ENCODE measurements at places on chromosomes 1 and 21.
A peak's percentile ranks its signal among the peaks of the same experiment; 100 is the strongest.

DNA sequence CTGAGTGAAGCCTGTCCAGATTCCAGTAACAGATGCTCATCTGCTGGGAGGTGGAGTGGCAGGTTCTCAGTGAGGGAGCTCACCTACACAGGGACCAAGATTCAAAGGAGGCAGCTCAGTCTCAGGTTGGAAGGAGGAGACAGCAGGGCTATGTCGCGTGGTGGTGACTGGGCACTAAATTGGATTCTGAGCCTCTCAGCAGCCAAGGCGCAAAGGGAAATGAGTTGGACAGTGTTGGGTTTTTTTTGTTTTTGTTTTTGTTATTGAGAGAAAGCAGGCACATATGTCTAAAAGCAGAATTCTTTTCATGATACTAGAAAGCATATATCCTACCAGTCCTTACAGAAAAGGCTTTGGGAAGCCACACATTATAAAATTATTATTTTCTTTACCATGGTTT lies 26.2 kb downstream of the UMODL1 start:
- no peak for DNase-seq

- DNase-seq, result no peak
Observed at GRCh38 chr1:11793819-11794218, 11.9 kb downstream of the MTHFR start.

GRCh38 chr1:226919587-226919986 lies 20.5 kb upstream of the COQ8A start:
- no peak for DNase-seq

- DNase-seq, result no peak
Observed at GRCh38 chr1:200938955-200939354, 44.3 kb downstream of the INAVA start.

DNA sequence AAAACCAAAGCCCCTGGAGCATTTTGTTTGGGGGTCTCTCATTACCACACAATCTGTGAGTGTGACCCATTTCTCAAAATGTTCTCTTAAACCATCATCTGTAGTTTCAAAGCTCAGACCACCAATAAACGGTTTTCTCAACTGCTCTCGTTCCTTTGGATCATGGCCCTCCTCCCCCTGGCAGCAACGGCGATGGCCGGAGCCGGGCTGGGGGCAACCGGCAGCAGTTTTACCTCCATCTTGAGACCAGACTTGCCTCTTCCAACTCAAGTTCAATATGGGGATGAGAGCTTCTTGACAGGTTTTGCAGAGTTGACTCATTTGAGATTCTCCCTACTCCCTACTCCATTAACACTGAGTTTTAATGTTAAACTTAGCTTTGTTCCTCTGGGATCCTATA lies 29.7 kb downstream of the LRRC42 start:
- no peak for DNase-seq

- DNase-seq, result no peak
Observed at GRCh38 chr1:160746836-160747500, 7.9 kb downstream of the SLAMF7 start.

DNA sequence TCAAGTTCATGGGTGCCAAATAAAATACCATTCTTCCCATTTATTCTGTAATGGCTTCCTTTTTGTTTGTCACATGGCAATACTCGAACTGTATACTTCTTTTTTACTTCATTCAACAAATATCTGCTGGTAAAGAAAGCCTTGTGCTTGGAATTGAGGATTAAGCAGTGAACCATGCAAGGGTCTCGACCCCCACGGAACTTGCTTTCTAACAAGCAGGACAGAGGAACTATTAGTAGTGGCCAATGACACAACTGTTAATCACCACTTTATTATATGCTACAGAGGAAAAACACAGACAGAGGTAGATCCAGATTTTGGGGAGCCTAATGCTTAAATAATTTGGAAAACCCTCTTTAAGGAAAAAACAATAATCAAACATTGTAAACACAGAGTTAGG lies 542.2 kb downstream of the DPYD start:
- DNase-seq, result no peak

- DNase-seq, result no peak
Observed at GRCh38 chr1:177340601-177341067, 169.9 kb downstream of the BRINP2 start.

- no peak for DNase-seq
Observed at GRCh38 chr1:116203920-116204319, 92.7 kb downstream of the MAB21L3 start.

- no peak for DNase-seq
Observed at GRCh38 chr1:197388801-197389200, 120.7 kb downstream of the CRB1 start.

GRCh38 chr1:67597336-67597735 lies 87.7 kb upstream of the GADD45A start:
- DNase-seq, result no peak

DNA sequence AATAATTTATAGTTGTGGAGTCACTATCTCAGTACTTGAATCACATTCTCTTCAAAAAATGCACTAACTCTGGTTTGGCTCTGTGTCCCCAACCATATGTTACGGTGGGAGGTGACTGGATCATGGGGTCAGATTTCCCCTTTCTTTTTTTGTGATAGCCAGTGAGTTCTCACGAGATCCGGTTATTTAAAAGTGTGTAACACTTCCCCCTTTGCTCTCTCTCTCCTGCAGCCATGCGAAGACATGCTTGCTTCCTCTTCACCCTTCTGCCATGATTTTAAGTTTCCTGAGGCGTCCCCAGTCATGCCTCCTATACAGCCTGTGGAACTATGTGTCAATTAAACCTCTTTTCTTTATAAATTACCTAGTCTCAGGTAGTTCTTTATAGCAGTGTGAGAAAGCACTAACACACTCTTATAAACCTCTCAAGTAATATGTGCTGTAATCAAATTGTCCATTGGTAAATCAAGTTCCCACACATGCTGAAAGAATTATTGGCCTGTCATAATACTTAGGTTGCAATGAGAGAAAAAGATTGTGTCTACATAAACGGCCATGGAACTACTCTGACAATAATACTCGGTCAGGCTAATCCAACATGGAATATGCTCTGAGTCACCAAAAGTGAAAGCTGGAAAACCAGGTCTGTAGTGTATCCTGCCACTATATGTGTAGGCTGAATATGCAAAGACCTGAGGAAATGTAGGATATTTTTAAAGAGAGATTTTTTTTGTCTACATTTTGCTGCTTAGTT lies 107.5 kb downstream of the SLC44A5 start:
- no peak for DNase-seq

DNA sequence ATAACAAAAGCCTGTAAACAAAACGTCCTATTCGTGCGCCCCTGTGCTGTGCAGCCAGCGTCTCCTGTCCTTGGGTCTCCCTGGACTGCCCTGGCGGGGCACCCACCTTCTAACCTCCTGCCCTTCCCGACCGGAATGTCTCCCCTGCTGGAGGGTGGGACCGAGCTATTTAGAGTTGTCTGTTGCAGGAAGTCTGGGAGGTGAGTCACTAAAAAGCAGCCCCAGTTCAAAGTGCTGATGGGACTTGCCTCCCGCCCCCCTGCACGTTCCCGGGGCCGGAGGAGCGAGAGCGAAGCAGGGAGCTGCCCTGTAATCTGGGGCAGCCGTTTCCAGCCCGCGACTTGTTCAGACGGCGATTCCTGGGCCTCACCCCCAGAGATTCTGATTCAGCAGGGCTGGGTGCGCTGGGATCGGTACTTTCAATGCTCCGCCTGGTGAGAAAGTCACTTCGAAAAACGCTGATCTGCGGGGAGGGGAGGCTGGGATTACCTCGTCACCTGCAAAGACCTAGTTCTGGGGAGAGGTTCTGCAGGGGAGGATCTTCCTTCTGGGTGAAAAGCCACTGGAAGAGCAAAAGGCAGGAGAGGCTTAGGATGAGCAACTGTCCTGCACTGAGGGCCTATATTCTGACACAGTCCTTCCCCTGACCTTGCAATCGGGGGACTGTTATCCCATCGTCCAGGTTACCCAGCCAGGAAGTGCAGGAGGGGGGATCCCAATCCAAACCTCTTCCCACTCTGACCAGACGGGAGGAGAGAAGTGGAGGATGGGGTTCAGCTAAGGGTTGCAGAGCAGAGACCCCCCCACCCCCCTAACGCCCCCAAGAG lies 1.2 kb upstream of the DHRS3 start:
- DNase-seq, result peak; percentile 88

GRCh38 chr1:177035586-177035985 lies 128.9 kb downstream of the ASTN1 start:
- DNase-seq, result no peak

- DNase-seq, result no peak
Observed at GRCh38 chr1:15123925-15124324, 29.6 kb upstream of the TMEM51 start.

DNA sequence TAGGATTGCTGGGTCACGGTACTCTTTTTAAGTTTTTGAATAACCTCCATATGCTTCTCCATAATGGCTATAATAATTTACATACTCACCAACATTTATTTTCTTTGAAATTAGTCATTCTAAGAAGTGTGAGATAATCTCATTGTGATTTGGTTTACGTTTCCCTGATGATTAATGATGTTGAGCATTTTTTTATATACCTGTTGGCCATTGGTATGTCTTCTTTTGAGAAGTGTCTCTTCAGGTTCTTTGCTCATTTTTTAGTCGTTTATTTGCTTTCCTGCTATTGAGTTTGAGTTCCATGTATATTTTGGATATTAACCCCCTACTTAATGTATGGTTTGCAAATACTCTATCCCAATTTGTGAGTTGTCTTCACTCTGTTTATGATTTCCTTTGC lies 9.3 kb downstream of the RNF187 start:
- DNase-seq, result no peak

GRCh38 chr1:67716800-67717199 lies 31.8 kb downstream of the GADD45A start:
- DNase-seq, result no peak

- DNase-seq, result no peak
Observed at GRCh38 chr1:115953180-115953579, 23.1 kb upstream of the SLC22A15 start.

- no peak for DNase-seq
Observed at GRCh38 chr1:12040457-12041051, 21.3 kb downstream of the MIIP start.

DNA sequence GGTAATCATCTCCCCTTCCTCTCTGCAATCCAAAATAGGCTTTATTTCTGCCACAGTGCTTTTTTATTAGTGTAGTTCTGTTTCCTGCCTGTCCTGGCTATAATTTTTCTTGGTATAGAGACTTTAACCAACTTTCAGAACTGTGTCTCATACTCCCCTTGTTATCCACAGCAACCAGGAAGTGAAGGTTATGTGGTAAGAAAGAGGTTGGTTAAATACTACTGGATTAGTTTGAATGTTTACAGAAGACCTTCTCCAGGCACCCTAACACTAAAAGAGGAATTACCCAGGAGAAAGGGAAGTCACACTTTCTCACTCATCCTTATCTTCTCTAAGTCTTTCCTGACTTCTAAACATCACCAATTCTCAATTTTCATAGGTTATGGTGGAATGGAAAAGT lies 17.8 kb upstream of the TNFSF4 start:
- DNase-seq, result no peak

- no peak for DNase-seq
Observed at GRCh38 chr1:201633297-201633696, 94.4 kb downstream of the NAV1 start.

Data from H7 (cell line).